NCI-H774 (cell line): ENCODE measurements at places on chromosomes 12 and 14.

DNA sequence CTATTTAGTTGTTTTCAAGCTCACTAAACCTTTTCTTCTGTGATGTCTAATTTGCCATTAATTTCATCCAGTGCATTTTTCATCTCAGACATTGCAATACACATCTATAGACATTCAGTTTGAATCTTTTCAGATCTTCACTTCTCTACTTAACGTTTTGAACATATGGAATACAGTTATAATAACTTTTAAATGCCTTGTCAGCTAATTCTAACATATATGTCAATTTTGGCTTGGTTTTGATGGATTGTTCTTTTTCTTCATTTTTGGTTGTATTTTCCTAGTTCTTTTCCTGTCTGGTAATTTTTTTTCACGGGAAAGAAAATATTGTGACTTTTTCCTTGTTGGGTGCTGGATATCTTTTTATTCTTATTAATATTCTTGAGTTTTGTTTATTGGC, 215.3 kb downstream of the ATP23 start:
- no peak for DNase-seq

DNA sequence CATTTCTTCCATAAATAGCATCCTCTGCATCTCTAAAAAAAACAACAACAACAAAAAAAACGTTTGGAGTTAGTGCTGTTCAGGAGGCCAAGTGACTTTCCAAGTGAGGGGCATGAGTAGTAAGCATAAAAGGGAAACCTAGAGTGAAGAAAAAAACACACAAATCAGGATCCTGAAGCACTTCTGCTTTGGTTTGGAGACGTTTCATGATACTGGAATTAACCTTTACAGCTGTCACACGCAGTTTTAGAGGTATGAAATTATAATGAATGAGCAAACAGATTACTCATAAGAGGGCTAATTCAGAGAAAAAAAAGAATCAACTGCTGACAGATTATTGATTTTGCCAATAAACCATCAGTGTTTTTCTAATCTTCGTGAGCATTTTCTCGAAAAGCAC, 3.8 kb downstream of the SRSF9 start:
- no peak for DNase-seq

GRCh38 chr14:70139384-70139783, 49.4 kb downstream of the SLC8A3 start:
- DNase-seq, result no peak

- DNase-seq, result no peak
These were observed 33.2 kb downstream of the HECTD1 start for GRCh38 chr14:31174433-31174832.

DNA sequence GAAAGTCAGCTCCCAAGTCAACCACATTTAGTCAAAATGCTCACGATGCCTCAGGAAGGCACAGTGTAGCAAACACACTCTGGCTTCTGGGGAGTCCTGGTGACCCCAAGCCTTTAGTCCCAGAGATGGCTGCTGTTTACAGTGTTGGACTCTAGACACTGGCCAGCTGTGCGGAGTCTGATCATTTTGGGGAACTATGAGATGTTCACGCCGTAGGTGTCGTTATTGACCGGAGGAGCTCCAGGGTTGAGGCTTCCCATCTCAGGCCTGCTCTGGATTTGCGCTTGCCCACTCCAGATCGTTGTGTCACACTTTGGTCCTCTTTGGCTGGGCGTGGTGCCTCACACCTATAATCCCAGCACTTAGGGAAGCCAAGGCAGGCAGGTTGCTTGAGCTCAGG, 27.7 kb downstream of the BRI3BP start:
- DNase-seq, result no peak

GRCh38 chr12:110849221-110849620, 2.4 kb downstream of the CCDC63 start:
- DNase-seq, result no peak

GRCh38 chr14:33450416-33450815, 500.5 kb downstream of the EGLN3 start:
- no peak for DNase-seq

GRCh38 chr12:5047094-5047493, 3.4 kb downstream of the KCNA5 start:
- DNase-seq, result no peak

DNA sequence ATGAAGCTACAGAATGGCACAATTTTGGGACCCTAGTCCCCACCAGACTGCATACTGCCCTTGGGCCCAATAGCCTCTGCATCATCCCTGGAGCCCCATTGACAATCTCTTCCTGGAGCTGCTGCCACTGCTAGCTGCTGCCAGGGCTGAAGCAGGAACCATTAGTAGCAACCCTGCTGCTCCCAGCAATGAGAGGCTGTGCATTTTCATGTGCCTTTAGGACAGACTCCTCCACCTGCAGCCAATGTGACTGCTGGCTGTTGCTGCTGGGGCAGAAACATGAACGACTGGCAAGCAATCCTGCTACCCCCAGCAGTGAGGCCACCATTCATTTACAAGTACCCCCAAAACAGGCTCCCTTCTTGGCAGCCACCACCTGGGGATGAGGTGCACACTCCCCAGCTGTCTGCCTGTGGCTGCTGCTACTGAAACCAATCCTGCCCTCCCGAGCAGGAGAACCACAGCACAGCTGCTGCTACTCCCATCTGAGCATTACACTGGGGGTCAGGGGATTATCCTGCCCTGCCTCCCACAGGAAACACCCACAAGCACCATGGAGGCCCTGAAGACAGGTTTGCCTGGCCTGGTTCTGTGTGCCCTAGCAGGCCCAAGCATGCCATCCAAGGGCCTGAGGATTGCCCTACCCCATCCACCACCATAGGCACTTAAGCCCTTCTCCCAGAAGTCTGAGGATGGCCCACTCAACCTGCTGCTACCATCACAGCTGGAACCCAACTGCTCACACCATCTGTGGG, 181.0 kb downstream of the MYRFL start:
- no peak for DNase-seq

DNA sequence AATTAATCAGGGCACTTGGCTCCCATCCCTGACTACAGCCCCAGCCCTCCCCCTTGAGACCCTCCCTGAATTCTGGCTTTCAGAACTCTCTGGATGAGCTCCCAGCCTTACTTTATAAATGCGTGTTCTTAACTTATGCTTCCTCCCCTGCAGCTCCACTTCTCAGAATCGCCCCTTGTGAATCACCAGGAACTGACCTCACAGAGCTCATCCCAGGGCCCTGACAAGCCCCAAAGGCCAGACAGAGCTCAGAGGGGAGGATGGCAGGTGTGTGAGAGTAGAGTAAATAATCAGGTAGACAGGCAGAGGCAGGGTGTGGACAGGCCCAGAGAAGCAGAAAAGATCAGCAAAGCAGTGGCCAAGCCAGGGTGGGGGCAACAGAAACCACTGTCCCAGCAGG, 68.2 kb upstream of the FOXN3 start:
- DNase-seq, result no peak

DNA sequence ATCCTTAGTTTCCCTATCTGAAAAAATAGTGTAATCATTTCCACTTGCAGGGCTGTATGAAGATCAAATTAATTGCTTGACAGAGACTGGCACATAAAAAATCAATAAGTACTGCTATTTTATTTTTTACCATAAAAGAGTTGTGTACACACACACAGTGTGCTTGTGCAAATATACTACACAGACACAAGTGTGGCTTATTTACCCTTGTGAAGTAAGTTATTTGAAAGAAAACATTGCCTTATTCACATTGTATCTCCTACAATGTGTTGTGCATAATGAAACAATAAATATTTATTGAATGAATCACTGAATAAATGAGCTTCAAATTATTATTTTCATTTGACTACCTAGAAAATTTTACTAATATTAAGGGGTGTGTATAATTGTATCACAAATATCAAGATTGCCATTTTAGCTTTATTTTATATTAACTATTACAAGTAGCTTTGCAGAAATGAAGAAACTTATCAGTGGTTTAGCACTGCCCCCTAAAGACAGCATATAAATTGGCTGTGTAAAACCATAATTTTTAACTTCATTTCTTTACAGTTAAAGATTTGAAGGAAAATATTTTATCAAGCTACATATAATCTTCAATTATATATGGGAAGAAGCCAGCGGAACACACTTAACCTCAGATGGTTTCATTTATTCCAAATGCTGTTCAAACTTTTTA, 11.3 kb downstream of the GARIN6 start:
- peak; percentile 11 for DNase-seq

- no peak for DNase-seq
These were observed 158.6 kb upstream of the ALG10B start for GRCh38 chr12:38157933-38158401.

GRCh38 chr12:74889563-74890236, 319.9 kb downstream of the KCNC2 start:
- no peak for DNase-seq

DNA sequence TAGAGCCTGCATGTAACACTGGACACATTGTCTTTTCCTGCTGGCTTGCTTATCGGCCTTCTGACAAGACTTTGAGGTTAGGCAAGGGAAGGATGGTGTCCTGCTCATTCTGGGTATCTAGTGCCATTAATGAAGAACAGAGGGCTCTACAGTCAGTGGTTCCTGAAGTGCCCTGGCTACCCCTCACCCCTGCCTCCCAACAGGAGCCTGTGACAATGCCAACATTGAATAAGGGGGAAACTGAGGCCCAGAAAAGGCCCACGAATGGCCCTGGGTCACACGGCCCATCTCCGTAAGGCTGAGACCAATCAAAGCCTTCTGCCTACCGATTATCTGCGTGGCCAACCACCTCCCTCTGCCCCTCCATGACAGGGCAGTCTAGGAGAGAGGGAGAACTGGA, 2.1 kb downstream of the IFI27L2 start:
- DNase-seq, result no peak

GRCh38 chr14:95559203-95559602, 24.4 kb downstream of the GLRX5 start:
- no peak for DNase-seq

- peak; percentile 31 for DNase-seq
These were observed 15.3 kb upstream of the ADSS1 start for GRCh38 chr14:104708606-104709268.

DNA sequence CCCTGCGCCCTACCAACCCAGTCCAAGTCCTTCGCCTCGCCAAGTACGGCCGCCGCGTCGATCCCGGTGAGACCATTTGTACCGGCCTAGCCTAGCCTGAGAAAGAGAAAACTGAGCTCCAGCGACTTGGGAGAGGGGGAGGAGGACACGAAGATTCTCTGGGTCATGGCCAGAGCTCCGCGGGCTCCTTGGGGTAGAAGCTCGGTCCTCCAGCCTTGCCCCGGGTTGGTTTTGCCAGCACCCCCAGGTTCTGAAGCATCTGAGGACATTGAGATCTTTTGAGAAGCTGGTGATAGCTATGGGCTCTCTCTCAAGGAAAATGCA, 7.3 kb downstream of the LHX5 start:
- no peak for DNase-seq
